ENCODE measurements at places on chromosomes 5 and 9.
A peak's percentile ranks its signal among the peaks of the same experiment; 100 is the strongest.

DNA sequence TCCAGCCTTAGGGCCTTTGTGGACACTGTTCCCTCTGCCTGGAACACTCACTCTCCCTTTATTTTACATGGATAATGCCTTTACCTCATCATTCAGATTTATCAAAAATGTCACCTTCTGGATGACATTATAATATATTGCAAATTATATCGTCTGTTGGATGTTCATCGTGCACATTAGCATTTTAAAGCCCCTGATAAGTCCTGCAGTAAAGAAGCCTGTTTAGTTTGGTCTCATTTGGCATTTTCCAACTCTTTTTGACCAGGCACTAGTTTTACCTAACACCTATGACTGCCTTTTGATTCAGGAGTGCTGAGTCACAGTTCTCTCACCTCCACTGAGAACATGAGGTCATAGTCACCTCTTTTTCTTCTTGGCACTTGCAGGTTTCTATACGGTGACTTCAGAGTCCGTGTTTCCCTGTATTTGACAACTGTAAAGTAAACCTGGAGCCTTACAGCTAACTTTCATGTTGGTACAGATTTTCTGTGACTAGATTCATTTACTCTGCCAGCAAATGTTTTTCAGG is 57.7 kb upstream of the STC2 start:
- DNase-seq = no peak

- no peak for DNase-seq
Measured at GRCh38 chr5:61328791-61329549, 3.1 kb upstream of the ZSWIM6 start.

- DNase-seq = no peak
Measured at GRCh38 chr5:91865915-91866314, 482.8 kb upstream of the ARRDC3 start.

- no peak for DNase-seq
Measured at GRCh38 chr5:159411115-159411514, 80.8 kb upstream of the IL12B start.

- DNase-seq = no peak
Measured at GRCh38 chr9:126036881-126037291, 289.7 kb downstream of the PBX3 start.

DNA sequence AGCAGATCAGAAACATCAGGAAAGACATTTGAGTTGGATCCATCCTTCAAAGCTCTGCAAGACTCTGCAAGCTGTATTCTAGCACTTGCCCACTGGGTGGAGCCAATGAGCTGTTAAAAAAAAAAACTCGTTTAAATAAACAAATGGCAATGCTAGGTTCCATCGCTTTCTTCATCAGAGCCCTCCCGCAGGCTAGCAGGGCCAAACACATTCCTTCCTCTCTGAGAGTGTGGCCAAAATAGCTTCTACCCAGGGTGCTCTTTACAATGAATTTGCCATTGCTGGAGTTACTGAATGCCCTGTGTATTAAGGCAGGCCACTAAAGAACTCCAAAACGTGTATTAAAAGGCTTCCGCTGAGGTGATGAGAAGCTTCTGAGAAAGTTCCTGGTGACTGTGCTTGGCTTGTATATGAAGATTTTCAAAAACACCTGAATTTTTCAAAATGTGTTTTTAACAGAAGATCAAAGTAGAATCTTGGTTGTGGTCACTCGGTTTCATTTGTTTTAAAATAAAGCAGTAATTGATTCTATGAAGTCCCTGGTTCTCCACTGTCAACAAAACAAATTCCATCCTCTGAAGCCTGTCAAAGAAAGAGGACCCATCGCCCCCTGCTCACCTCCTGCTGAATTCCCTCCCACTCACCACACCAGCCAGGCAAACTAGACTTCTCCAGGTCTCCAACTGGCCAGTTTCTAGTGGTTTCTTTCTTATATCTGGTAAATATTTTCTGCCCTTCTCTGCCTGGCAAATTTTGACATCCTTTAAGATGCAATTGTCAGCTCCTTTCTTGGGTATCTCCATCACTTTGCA is 36.5 kb upstream of the EQTN start:
- DNase-seq = peak; percentile 73

GRCh38 chr9:35834260-35835215 is 5.5 kb downstream of the TMEM8B start:
- DNase-seq = no peak

DNA sequence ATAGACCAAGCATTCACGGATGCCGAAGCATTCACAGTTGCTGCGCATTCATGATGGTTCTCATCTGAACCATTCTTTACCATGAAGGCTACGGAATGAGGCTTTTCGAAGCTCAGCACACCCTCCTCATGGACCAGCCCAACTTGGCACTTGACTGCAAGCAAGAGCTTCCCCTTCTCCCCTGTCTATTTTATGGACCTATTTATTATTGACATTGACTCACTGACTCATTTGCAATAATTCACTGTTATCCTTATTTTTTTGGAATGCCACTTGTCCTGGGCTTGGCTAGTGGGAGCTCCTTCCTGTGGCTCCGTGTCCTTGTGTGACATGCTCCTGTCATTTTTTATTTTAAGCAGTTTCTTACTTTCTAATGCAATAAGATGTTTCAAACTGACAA is 51.5 kb upstream of the ICE1 start:
- no peak for DNase-seq

DNA sequence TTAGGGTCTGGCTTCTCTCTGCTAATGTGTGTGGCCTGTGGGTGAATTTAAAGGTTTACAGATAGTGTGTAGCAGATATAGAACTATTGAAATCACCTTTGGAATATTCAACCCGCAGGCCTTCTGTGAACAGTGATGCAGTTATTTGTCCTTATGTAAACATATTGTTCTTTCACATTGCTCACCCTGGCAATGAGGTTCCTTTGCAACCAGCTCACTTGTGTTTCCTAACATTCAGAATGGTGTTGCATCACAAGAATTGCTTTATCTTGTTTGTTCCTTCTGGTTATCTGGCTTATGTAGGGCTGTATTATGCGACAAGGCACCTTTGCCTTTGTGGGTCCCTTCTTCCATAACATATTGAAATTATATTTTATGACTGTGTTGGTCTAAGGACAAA is 370.3 kb downstream of the NNT start:
- DNase-seq = no peak

- DNase-seq = peak; percentile 46
Measured at GRCh38 chr5:177599731-177600507, at the start of gene B4GALT7. Gene B4GALT7 (plus strand): TSS chr5:177600132. CDS start chr5:177600211, 79 bp downstream.

DNA sequence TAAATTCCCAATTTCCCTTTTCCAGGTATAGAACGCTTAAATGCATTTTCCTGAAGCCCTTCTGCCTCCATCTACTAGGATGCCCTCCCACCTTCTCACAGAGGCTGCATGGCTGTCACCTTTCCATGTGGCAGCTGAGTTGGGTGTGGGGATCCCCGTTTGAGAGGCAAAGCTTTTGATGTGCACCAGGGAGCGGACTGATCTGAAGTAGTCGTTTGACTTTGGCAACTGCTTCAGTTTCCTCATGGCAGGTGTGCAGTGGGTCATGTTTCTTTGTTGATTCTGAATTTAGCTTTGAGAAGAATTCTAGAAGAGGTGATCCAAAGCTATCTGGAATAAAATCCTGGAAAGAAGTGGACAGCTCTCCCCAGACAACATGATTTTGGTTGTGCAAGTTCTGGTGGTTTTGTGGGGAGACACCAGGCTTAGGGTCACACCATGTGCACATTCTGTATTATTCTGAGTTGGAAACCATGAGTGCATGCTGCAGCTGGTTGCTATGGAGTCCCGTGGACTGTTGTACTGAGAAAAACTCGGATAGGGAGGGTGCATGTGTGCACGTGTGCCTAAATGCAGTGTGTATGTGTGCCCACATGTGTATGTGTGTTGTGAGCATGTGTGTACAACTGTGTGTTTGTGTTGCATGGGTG is 63.5 kb downstream of the GADD45G start:
- DNase-seq = no peak

- no peak for DNase-seq
Measured at GRCh38 chr5:52985306-52985705, 3.8 kb upstream of the ITGA2 start.

DNA sequence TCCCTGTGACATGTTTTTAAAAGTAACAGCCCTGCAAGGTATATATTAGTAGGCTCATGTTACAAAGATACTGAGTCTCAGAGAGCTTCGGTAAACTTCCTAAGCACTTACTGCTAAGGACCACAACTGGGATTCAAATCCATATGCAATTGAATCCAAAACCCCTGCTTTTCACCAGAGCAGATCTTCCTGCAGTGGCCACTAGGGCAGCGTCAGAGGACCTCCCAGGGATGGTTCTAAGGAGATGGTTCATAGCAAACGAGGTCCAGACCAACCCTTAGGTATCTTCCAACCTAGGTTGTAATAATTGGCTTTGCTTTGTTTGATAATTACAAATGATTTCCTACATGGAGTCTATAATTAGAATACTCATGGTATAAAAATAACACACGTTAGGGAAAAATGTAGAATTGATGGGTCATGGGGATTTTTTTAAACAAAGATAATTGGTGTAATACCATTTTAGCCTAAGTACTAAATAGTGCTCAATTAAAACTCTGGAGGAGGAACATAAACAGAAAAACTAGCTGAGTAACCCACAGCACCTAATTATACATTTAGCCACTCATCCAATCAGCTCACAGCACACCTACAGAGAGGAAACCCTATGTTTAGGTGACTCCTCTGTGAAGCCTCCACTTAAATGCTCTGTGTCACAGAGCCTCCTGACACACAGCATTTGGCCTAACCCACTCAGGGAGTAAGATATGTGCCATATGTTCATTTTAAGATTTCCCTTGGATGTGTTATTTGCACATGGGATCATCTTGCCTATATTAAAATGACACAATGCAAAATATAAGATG is 10.0 kb upstream of the CAST start:
- DNase-seq = no peak

- DNase-seq = no peak
Measured at GRCh38 chr5:146388386-146388785, 49.7 kb downstream of the POU4F3 start.

DNA sequence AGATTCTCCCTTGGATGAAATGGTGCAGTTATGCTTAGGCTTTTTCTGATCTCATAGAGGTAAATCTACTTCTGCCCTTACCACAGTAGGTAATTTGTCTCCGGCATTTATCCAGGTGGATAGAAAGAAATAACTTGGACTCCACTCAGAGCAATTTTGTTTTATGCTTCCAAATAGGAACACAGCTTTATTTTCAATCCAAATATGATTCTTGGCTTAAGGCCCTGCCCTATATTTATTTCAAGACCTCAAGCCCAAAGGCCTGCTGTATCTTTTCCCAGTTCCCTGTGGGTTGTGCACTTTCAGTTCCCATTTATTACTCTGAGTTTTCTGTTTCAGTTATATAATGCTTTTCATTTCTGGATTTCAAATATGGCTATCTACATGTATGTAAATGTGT is 274.2 kb upstream of the SMC2 start:
- DNase-seq = peak; percentile 4

DNA sequence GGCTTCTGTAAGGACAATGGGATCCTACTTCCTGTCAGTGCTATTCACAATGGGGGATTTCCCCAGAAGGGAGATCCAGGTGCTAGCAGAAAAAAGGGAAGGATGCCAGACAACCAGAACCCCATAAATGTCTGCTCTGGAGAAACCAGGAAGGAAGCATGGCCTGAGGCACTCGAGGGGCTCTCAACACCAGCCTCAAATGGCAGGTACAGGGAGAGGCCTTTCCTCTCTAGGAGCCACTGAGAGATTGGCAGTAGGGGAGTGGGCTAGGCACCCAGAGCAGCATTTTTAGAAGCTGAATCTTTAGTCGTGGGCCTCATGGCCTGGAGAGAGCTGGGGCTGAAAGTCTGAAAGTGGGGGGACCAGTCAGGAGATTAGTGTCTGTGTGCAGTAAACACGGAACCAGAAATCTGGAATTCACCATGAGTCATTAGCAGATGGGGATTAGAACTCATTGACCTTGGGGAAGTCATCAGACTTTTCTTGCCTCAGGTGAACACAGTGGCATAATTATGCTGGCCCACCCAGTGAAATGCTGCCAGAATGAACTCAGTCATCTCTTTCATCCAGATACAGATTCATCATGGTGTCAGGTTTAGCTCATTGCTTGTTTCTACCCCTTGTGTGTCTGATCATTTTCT is 28.3 kb downstream of the ARHGEF28 start:
- no peak for DNase-seq

GRCh38 chr5:4142842-4143241 is 547.2 kb downstream of the IRX1 start:
- no peak for DNase-seq

DNA sequence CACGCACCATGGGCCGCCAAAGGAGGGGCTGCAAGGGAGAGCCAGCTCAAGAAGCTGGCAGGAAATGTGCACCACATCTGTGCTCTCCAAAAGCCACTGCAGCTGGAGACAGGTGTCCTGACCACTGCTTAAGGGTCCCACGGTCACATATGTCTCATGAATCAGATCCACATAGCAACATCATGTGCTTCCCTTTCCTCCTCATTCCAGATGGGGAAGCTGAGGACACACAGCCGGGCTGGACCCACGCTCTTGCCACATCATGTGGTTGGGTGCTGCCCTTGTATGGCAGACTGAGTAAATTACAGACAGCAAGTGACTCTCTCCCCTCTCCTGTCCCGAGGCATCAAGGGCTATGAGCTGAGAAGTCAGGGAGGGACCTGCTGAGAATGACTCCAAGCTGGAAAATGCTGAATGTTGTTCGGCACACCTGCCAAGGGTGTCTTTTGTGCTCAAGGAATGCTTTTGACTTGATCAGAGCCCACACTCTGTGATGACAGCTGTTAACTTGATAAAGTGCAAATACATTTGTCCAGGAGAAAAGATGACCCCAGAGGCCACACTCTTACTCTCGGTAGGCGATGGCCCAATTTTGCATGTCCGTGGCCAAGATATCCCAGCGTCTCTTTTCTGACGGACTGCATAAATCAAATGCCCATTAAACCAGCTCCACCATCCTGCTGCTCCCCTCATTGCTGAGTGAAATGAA is 58.2 kb downstream of the NSUN2 start:
- DNase-seq = no peak

GRCh38 chr9:4148751-4149150 is 151.1 kb downstream of the GLIS3 start:
- DNase-seq = no peak

GRCh38 chr9:97895695-97896332 is 26.5 kb downstream of the TRMO start:
- DNase-seq = no peak

DNA sequence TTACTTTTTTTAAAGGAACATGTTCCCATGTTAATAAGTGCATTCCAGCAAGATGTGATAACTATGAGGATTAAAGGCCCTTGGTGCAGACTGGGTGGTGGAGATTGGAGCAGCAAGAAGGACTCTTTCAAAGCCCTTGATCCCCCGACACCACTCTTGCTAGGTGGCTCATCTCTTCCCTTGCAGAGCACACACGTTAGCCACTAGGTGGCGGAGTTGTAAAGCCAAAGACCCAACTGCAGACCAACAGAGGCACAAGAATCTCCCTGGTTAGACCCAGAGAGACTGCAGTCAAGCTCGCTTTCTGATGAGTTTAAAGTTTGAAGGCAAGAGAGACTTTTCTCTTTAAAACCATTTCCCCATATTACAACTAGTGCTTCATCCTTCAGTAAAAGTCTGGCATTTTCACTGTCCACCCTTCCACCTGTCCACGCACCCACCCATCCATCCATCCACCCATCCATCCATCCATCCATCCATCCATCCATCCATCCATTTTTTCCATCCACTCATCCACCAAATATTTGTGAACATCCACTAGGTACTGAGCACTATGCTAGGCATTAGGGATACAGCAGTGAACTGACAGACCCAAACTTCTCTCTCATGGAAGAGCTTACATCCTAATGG is 226.9 kb downstream of the MSX2 start:
- DNase-seq = peak; percentile 39
